GM04504 (cell line): ENCODE measurements at places on chromosomes 7 and 10.

DNA sequence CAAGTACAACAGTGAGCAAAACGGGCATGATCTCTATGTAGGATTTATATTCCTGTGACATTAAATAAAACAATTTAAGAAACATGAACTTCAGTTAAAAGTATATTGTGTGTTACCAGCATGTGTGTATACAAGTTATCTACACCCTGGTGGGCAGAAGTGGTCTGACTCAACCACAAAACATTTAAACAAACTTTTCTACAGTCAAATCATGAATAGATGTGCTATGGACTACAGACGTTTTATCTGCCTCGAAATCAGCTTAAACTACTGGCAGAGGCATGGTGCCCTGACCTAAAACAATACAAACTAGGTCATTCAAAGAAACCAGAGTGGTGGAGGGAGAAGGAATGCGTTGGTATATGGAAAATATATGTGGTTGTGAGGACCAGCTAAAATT, 3.6 kb downstream of the ARL3 start:
- DNase-seq = peak; percentile 35

- DNase-seq = no peak
These were observed 6.2 kb upstream of the TPST1 start for GRCh38 chr7:66198956-66199355.

- DNase-seq = peak; percentile 35
These were observed 52.8 kb downstream of the ARHGAP22 start for GRCh38 chr10:48551861-48552591.

- DNase-seq = no peak
These were observed 347.2 kb upstream of the TPK1 start for GRCh38 chr7:145183069-145183468.

DNA sequence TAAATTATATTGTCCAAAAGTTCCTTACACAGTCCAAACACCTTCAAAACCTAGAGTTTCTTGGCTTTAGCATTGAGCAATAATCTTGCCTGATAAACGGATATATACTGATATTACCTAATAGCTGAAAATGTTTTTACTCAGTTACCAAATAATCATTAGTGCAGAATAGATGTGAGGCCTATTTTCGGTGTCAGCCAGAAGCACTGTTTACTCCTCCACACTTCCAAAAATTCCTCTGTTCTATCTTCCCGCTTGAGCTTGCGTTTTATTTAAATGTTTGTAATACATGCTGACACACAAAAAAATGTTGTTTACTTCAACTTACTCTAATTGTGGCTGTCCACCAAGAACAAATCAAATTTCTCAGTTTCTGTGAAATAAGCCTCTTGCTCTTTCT, 606.2 kb upstream of the TEX47 start:
- DNase-seq = no peak

DNA sequence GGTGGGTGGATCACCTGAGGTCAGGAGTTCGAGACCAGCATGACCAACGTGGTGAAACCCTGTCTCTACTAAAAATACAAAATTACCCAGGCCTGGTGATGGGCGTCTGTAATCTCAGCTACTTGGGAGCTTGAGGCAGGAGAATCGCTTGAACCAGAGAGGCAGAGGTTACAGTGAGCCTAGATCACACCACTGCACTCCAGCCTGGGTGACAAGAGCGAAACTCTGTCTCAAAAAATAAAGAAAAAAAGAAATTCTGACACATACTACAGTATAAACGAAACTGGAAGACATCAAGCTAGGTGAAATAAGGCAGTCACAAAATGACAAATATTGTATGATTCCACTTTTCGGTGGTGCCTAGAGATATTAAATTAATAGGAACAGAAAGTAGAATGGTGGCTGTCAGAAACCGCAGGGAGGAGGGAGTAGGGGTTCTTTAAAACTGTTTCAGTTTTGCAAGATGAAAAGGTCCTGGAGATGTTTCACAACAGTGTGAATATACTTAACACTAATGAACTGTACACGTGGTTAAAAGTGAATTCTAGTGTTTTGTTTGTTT, 23.2 kb downstream of the PILRA start:
- no peak for DNase-seq

DNA sequence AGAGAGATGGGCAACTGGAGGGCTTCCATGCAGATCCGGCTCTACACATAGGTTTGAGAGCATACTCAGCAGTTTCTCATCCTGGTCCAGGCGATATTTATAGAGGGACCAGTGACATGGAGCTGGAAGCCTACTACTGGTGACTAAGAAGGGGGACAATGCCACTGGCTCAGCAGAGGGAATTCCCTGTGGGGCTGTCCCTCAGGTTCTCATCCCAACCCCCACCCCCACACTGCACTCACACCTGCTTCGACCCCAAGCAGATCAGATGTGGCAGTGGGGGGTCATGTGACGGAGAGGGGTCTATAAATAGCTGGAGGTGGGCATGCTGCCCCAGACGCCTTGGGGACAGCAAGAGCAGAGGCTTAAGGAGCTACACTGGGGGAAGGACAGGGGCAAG, at the start of gene CLCN1:
CLCN1 (plus strand) TSS at position 336 of the 400 bp plus-strand sequence. CDS start 102 bp downstream, outside the sequence.
- no peak for DNase-seq

DNA sequence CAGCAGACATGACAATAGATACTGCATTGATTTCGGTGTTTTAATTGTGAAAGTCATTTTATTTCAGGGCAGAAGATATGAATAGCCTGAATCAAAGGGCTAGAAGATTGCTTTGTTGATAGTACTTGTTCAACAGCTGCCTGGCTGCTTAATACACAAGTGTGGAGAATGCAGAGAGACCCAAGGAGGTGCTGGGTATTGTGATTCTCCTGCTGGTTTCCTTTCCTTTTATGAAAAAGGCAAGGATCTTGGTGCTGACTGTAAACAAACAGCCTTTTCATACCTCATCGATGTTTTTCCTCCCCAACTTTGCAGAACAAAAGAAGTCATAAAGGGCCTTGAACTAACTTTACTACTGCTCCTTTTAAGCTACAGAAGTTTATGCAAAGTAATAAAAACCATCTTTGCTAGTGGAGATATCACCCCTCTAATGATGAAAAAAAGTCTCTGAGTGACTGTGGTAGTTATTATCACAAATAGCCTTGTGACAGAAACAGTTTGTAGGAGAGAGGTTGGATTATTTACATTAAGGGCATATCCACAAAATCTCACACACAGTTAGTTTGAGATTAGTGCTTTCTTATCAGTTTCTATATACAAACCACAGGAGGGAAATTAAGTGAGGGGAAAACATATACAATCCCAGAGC, 800.0 kb downstream of the LRMDA start:
- no peak for DNase-seq
